Naive thymus-derived CD4-positive, alpha-beta T cell (primary cell): ENCODE measurements at places on chromosomes 5 and 9.

GRCh38 chr5:478369-478981 lies 35.5 kb downstream of the EXOC3 start:
- no peak for DNase-seq

DNA sequence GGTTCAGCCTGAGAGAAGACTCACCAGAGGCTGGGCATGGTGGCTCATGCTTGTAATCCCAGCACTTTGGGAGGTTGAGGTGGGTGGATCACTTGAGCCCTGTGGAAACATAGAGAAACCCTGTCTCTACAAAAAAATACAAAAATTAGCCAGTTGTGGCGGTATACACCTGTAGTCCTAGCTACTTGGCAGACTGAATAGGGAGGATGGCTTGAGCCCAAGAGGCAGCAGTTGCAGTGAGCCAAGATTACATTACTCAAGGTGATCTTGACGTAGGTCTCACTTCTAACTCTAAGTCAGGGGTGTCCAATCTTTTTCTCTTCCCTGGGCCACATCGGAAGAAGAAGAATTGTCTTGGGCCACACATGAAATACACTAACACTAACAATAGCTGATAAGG lies 16.2 kb upstream of the ATP6V1G1 start:
- DNase-seq = no peak

DNA sequence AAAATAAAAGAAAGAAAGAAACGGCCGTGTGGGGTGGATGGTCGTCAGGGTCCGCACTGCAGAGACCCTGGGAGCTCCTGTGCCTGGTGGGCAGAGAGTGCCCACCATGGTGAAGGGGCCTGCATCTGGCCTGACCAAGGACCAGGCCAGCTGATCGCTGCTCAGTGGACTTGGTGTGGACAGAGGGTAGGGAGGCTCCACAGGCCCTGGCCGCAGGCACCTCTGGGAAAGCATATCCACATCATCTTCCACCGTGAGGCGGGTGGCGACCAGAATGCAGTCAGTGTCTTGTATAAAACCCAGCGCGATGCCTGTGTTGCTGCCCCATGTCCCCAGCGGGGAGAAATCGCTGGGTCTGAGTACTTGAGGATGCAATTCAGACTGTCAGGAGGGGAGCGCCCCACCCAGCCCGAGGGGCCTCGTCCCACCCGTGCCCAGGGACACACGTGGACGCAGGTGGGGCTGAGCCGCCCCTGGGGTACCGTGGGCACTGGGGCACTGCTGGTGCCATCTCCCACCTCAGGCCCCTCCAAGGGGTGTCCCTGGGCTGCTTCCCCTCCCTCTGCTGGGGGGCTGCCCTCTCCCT lies 27.8 kb upstream of the SLC6A19 start:
- DNase-seq = no peak

GRCh38 chr9:33721674-33722358 lies 73.5 kb upstream of the PRSS3 start:
- DNase-seq = peak; percentile 88

GRCh38 chr9:2755285-2755684 lies 38.0 kb downstream of the KCNV2 start:
- DNase-seq = no peak

GRCh38 chr9:95641586-95641985 lies 124.8 kb upstream of the PTCH1 start:
- no peak for DNase-seq

- no peak for DNase-seq
These were observed 76.6 kb upstream of the PAM start for GRCh38 chr5:102678267-102679058.

- DNase-seq = no peak
These were observed 709.8 kb downstream of the KCTD16 start for GRCh38 chr5:144880513-144880912.

DNA sequence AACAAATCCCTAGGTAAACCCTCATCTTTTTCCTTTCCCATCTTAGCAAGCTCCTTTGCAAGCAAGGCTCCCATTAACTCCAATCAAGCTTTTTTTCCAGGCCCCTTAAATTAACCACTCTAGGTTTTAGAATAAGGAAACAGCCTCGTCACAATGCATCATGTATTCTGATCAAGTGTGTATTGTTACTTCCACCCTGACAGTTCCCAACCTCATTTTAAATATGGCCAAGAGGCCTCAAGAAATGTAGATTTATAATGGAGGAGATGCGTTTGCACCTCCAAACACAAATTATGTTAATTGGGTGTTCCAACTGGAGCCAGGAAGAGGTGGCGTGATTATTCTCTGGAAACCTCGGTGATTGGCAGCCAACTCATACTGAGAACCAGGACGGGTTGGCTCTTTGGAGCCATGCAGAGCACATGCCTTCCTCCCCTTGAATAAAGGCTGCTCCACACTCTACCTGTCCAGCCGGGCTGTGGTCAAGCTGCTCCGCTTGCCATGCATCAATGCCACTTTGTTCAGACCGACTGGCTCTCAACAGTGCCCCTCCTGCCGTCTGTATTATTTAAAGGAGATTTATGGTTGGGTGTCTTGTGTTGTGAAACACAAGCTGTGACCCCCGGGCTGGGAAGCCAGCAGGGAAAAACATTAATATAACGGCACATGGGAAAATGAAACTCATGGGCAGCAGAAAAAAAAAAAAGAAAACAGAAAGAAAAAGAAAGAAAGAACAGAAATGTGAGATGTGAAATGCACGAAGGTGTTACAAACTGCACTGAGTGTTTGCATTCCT lies 191.1 kb downstream of the EBF1 start:
- DNase-seq = no peak

GRCh38 chr5:108728566-108729241 lies 19.0 kb upstream of the FER start:
- peak; percentile 43 for DNase-seq

- DNase-seq = no peak
These were observed 356.1 kb downstream of the TMEM167A start for GRCh38 chr5:82721087-82721410.

DNA sequence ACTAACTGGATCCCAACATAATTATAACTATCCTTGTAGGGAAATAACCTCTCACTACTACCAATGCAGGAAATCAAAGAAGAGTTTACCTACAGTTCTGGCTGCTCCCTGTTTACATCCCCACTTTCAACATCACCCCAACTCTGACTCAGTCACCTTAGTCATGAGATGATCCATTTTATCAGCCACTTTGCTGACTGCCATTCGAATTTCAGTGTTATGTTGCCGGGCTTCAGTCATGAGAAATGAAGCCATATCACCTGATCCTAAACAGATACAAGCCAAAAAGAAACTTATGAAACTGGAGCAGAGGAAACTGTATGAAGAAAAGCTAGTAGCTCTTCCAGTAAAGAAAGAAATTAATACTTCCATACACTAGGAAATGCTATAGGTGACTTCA lies 33.7 kb downstream of the SLC31A2 start:
- DNase-seq = no peak

DNA sequence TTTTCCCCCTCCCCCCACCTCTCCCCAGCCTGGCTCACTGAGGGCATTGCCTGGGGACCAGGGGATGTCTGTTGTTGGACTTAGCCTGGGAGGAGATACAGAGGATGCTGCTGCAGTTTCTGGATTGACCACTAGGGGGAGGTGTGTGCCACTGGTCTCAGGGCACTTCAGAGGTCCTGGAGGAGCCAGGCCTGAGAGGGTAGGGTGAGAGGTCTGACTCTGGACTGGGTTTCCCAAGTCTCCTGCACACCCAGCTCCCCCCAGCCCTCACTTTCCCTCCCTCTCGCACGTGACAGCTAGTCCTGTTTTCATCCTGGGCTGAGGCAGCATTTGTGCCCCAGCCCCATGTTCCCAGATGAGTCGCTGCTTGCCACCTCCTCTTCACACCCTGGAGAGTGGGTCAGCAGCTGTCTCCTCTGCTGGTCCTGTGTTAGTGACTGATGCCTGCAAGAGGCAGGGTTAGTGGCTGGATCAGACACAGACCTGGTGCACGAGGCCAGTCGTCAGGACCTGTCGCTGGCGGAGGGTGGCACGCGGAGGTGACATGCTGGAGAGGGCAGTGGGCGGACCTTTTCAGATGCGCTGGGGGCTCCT lies 4.4 kb downstream of the IL3 start:
- peak; percentile 82 for DNase-seq
